ENCODE measurements at places on chromosomes 4 and X.

- no peak for DNase-seq
Observed at GRCh38 chr4:169377367-169377766, 106.6 kb upstream of the SH3RF1 start.

DNA sequence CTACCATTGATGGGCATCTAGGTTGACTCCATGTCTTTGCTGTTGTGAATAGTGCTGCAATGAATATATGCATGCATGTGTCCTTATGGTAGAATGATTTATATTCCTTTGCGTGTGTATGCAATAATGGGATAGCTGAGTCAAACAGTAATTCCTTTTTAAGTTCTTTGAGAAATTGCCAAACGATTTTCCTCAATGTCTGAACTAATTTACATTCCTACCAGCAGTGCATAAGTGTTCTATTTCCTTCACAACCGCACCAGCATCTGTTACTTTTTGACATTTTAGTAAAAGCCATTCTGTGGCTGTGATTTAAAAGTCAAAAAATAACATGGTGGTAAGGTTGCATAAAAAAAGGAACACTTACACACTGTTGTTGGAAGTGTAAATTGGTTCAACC, 103.1 kb upstream of the FAM47B start:
- DNase-seq = no peak

DNA sequence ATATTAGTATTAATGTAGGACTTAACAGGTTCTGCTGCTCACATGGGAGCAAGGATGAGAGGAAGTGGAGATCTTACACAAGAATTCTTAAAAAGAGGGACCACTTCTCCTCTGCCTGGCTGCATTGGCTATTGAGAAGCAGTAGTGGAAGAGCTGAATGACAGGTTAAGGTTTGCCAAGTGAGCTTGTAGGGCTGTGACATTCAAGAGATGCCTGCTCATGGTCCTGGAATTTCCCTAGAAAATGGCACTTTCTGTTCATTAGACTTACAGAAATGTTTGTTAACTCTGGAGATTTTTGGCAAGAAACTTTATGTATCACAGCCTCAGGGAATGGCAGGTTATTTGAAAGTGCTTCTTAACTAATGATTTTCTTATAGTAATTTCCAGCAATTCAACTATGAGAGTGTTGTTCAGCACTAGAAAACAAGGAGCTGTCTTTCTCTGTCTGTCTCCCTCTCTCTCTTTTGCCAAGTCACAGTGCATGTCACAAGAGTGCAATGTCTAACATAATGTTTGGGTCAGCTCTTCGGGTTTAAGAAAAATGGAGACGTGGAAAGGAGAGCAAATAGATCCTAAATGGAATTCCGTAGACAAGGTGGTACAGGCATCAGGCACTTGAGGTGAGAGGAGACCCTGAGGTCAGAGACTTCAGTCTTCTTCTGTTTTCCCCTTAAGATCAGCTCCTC, 8.3 kb upstream of the NAP1L5 start:
- DNase-seq = no peak

GRCh38 chrX:112946227-112946626, 105.6 kb upstream of the AMOT start:
- DNase-seq = no peak

DNA sequence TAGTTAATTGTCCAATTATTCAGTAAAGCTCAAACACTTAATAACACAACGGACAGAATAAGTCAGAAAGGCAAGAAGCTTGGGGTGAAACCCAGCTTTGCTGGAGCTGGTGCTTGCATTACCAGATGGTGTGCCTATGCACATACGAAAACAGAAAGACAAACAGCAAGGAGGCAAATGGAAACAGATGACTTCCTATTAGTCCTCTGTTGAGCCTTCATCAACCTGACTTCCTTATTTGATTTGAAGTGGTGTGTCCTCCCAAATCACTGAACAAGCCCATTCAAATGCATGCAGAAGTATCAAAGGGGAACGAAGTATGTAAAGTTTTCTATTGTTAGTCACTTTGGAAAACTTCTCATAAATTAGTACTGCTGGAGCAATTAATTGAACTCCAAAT, 166.2 kb downstream of the ATP10D start:
- no peak for DNase-seq

DNA sequence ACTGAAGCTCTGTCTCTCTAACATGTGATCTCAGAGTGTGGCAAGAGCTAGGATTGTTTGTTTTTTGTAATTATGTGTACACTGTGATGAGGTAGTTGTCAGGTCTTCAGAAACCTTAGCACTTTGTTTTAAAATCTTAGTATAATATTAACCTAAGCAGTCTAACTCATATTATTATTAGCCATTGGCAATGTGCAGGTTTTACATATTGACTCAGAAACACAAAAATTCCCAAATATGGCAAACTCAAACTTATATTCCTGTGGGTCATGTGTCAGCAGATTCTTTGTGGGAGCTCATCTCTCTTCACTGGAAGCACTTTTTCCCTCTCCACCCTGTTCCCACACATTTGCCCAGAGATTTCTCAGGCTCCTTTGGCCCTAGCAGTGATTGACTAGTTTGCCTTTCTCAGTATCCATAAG, 8.2 kb upstream of the PWWP3B start:
- DNase-seq = no peak

DNA sequence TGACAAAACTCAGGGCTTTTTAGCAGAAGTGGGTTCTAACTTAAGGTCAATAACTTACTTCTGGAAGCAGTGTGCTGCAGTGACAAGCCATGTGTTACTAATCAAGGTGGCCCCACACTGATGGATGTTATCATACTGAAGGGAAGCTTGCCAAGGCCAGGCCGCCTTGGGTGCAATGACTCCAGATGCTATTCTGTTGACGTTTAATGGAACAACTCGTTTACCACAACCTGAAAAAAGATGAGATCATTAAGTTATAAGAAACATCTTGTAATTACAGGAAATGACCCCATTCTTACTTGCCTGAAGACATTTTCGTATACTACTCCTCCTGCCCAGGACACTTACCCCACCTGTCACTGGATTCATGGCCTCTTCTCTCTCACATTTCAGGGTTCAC, 38.9 kb upstream of the TMPRSS11D start:
- DNase-seq = no peak

DNA sequence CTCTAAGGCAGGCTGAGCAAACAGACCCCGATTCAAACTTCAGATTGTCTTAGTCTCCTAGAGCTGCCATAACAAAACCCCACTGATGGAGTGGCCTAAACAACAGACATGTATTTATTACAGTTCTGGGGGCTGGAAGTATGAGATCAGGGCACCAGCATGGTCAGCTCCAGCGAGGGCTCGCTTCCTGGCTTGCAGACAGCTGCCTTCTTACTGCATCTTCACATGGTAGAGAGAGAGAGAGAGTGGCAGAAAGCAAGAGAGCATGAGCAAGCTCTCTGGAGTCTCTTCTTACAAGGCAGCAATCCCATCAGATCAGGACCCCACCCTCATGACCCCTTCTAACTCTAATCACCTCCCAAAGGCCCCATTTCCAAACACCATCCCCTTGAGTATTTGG, 22.3 kb upstream of the SORCS2 start:
- no peak for DNase-seq

- no peak for DNase-seq
Observed at GRCh38 chr4:179145746-179146525, 1703.7 kb upstream of the AGA start.

- no peak for DNase-seq
Observed at GRCh38 chrX:76821276-76821675, 393.8 kb downstream of the MAGEE1 start.

DNA sequence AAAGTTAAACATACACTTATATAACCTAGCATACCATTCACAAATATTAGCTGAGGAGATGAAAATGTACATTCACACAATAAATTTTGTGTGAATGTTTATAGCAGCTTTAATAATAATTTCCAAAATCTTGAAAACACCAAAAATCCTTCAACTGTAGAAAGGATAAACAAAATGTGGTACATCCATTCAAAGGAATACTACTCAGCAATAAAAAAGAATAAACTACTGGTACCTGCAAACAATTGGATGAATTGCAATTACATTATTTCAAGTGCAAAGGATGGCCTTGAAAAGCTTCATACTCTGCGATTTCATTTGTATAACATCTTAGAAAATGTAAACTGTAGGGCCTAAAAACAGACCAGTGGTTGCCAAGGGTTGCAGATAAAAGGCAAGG, 11.7 kb upstream of the RPS6KA6 start:
- no peak for DNase-seq

DNA sequence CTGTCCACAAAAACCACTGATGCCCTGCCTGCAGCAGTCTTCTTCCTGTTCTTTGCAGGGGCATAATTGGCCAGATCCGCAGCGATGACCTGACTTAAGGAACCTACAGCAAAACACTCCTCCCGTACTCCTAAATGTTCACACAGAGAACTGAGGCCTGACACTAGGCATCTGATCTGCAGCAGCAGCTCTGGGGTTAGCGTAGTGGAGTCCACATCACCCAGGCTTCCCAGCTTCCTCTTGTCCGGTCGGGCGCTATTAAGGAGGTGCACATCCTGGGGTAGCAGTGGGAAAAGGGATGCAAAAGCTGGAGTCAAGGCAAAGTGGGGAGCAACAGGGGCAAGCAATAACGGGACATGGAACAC, 758 bp downstream of the SCFD2 start:
- DNase-seq = no peak

GRCh38 chrX:152165033-152165743, 26.8 kb upstream of the MAGEA10 start:
- no peak for DNase-seq

DNA sequence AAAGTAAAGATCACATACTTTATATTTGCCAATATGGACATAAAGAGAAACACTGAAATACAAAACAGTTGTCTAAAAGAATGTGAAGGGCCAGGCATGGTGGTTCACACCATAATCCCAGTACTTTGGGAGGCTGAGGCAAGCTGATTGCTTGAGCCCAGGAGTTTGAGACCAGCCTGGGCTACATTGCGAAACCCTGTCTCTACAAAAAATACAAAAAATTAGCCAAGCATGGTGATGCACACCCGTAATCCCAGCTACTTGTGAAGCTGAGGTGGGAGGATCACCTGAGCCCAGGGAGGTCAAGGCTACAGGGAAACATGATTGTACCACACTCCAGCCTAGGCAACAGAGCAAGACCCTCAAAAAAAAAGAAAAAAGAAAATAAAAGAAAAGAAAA, 11.8 kb downstream of the RBM47 start:
- no peak for DNase-seq

DNA sequence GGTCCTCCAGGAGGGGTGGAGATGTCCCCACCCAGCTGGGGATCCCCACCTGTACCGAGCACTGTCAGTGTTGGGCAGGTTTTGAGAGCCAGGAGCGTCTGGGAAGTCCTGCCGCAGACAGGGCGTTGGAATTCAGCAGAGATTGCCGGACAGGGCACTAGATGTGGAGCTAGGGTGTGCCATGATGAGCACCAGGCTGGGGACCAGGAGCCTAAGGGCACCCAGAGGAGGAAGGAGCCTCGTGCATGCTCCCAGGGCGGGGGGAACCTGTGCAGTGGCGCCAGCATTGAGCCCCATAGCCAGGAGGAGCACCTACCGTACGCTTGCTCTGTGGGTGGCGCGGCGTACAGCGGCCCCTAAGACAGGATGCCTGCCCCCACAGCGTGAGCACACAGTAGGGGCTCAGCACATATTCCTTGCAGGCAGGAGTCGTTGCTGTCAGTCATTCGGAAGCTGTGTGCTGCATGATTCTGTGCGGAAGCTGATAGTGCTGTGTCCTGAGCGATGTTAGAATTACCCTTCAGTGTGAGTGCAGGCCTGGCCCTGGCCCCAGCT, 18.8 kb upstream of the TADA2B start:
- DNase-seq = no peak

- no peak for DNase-seq
Observed at GRCh38 chrX:51456814-51457213, 39.6 kb downstream of the NUDT11 start.

DNA sequence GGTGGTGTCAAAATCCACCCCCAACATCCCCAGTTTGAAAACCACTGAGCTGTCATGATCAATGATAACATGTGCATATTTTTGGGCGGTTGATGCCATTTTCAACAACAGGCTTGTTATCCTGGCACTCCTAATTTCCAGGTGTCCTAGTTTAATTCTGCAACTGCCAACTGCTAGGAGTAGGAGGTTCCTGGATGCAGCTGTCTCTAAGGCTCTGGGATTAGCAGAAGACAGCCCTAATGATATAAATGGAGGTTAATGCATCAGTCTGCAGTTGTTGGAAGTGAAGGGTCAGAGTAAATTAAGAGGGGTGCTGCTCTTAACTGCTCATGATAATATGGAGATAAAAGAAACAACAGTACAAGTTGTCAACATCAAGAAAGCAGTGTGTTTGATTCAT, 23.8 kb downstream of the ARFIP1 start:
- no peak for DNase-seq

DNA sequence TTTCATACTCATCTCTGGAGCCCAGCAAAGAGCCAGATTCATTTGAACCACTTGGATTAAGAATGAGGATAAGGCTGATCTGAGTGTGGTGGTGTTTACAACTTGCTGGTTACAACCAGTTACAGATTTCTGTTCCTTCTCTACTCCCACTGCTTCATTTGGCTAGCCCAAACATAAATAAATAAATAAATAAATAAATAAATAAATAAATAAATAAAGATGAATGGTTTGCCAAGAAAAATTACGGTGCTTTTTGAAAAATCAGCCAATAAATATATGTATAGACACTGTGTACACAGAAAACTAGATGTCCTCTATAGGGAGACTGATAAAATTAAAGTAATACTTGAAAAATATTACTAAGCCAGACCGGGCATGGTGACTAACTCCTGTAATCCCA, 17.1 kb downstream of the RPL9 start:
- DNase-seq = no peak

- no peak for DNase-seq
Observed at GRCh38 chr4:100694467-100694866, 176.6 kb upstream of the EMCN start.

GRCh38 chr4:813900-814299, 12.0 kb downstream of the CPLX1 start:
- no peak for DNase-seq

GRCh38 chr4:99436462-99436861, 1.3 kb upstream of the ADH7 start:
- DNase-seq = no peak

Data from hematopoietic multipotent progenitor cell treated with erythropoietin and hydrocortisone succinate and interleukin-3 and kit ligand, for 15 days (in vitro differentiated cells).